ENCODE measurements at places on chromosomes 7 and 10.

DNA sequence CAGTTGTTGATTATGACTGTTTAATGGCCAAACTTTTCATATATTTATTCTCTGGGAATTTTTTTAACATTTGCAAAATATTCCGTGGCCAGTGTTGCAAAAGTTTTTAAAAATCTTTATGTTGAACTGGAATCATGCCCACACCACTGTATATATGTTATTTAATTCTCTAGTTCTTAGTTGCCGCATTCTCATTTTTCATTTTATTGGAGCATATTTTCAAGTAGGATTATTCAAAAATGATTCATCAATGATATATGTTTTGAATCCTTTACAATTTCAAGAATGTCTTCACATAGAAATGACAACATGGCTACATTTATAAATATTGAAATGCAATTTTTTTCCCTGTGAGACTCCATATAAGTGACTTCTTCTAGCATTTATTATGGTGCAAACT lies 188.6 kb upstream of the LRRTM3 start:
- DNase-seq: no peak

DNA sequence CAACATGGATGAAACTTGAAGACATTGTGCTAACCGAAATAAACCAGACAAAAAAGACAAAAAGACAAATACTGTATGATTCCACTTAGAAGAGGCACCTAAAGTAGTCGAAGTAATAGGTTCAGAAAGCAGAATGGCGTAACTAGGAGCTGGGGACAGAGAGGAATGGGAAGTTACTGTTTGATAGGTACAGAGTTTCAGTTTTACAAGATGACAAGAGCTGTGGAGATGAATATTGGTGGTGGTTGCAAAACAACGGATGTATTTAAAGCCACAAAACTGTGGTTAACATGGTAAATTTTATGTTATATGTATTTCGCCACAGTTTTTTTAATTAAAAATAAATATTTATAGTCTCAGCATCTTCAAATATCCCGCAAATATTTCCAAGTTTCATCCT lies 64.1 kb upstream of the DIP2C start:
- no peak for DNase-seq

DNA sequence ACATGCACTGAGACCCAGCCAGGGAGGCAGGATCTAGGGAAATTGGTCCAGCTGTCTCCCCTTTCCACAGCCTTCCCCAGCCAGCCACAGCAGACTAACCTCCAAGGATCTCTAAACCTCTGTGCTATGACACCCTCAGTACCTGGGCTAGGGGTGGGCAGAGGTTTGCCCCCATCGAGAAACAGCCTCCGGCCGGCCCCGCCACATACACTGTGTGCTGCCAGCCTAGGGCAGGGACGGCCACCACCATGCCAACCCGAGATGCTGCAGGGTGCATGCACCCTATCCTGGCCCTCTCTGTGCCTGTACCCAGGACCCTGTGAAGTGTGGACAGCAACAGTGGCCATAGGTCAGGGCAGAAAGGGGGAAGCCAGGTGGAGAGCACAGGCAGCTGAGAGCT lies 58.1 kb downstream of the PARP12 start:
- DNase-seq: no peak

GRCh38 chr7:42753367-42753766 lies 158.5 kb downstream of the C7orf25 start:
- DNase-seq: no peak

GRCh38 chr10:71359364-71360046 lies 37.2 kb upstream of the CDH23 start:
- no peak for DNase-seq

GRCh38 chr10:9561821-9562505 lies 1455.7 kb upstream of the CELF2 start:
- no peak for DNase-seq

All from BJ (cell line).